ENCODE measurements at places on chromosomes 2 and 18. TPM values are rescaled to one million over a fixed set of nuclear protein-coding genes. Genes with fewer than 3 reads are reported as not detected.

Gene L3MBTL4
- total RNA-seq, result not detected

Gene FKBP7
- total RNA-seq, result 11.7 TPM

Gene ASB18
- not detected for total RNA-seq

Gene SERPINB12
- total RNA-seq, result not detected

Gene CTAGE1
- total RNA-seq, result not detected

All from A549 treated with RU486 at 1 μM for 4 hours (cell line).